ENCODE measurements at places on chromosomes 2 and 18. TPM values are rescaled to one million over a fixed set of nuclear protein-coding genes. Genes with fewer than 3 reads are reported as not detected.

The DES gene
- 30.0 TPM for total RNA-seq

The NPC1 gene
- 58.5 TPM for total RNA-seq

The PNPT1 gene
- total RNA-seq: 38.8 TPM

The RFTN2 gene
- total RNA-seq: 0.12 TPM

The MTLN gene
- total RNA-seq: 123 TPM

The AMER3 gene
- not detected for total RNA-seq

The CRIM1 gene
- total RNA-seq: 406 TPM

The TRIM43 gene
- not detected for total RNA-seq

The NDC80 gene
- 68.7 TPM for total RNA-seq

The WDR75 gene
- 63.3 TPM for total RNA-seq

The GPR55 gene
- not detected for total RNA-seq

The OBSL1 gene
- total RNA-seq: 119 TPM

The EFHD1 gene
- total RNA-seq: 0.24 TPM

The UGT1A1 gene
- not detected for total RNA-seq

The RUFY4 gene
- not detected for total RNA-seq

The LIMS2 gene
- total RNA-seq: 6.2 TPM

The CRYGC gene
- not detected for total RNA-seq

All from A172 (cell line).